Suppressor macrophage treated with lipopolysaccharide for 1 hour (primary cell): ENCODE measurements at places on chromosomes 4 and X.

GRCh38 chrX:48458711-48459110 lies 11.3 kb downstream of the SLC38A5 start:
- DNase-seq = no peak

GRCh38 chr4:128633067-128633466 lies 176.4 kb upstream of the JADE1 start:
- peak; percentile 9 for DNase-seq

GRCh38 chr4:71978210-71978835 lies 53.5 kb upstream of the NPFFR2 start:
- DNase-seq = peak; percentile 69

- no peak for DNase-seq
Measured at GRCh38 chr4:184104419-184105101, 113.1 kb downstream of the ENPP6 start.

DNA sequence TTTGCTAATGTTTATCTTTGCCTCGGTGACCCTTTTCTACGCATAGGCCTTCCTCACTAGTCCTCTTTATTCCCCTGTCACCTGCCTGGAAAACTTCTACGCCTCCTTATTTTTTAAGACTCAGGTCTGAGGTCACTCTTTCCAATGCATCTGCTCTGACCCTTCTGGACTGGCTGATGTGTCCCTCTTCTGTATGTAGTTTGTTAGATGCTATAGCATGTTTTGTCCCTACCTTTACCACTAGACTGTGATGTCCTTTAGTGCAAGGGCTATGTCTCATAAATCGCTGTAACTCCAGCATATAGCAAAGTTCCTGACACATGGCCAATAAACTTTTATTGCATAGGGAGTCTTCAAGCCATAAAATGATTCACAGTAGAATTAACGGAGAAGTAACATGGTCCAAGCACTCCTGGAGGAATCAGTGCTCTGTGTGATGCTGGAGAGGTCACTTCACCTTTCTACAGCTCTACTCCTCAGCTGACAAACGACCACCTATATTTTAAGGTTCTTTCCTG lies 872.5 kb upstream of the SLIT2 start:
- DNase-seq = no peak

- no peak for DNase-seq
Measured at GRCh38 chr4:56828784-56829535, 7.5 kb upstream of the SPINK2 start.

DNA sequence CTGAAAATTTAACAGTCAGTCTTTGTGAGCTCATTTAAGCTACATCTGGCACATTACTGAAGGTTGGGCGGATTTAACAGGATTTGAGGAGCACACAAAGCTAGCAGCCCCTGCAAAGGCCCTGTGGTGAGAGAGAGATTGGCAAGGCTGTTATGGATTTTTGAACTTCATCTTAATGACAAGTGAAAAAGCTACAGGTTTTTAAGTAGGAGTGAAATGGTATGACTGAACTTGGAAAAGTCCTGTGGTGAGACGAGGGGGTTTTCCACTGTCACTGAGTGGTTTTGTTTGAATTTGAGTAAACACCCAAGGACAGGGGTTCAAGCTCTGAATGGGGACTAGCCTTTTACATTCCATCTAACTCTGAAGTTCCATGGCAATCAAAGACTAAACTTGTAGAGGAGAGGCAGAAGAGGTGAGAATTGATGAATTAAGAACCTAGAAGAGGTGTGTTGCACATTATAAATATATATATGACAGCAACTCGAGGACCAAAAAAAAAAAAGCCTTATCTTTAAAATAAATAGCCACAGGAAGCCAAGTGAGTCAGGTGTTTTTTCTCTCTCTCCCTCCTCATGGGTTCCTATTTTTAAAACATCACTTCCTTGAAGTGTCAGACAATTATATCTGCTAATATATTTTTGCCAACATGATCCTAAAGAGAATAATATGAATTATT lies 47.8 kb upstream of the CLNK start:
- no peak for DNase-seq

DNA sequence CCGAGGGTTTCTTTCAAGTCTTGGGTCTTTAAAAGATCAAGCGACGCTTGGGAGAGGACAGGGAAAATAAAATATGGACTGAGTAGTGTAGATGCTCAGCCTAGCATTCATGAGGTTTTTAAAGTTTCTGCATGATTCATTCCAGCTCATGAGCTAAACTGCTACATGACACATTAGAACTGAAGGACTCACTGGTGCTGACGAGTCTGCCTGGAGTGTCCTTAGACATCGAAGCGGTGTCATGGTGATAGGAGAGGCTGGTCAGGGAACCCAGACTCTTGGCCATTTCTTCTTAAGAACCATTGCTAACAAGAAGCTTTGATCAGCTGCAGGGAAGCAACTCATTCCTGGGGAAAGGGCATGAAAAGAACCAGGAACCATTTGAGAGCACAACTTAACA lies 158.6 kb downstream of the TRIML1 start:
- DNase-seq = no peak

DNA sequence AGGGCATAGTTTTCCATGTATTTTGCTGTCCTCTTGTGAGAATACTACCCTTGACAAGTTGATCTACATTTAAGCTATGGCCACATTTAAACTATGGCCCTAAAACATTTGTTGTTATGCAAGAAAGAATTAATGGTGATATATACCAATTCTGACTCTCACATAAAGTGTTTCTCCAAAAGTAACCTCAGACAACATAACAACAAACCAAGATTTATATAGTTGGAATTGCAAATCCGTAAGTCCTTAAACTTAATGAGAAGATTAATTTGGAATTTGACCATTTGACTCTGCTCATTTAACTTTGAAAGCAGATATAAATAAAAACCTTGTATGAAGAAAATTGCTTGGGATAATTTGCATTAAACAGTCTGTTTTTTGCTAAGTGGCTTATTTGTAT lies 38.9 kb downstream of the RUFY3 start:
- DNase-seq = no peak

DNA sequence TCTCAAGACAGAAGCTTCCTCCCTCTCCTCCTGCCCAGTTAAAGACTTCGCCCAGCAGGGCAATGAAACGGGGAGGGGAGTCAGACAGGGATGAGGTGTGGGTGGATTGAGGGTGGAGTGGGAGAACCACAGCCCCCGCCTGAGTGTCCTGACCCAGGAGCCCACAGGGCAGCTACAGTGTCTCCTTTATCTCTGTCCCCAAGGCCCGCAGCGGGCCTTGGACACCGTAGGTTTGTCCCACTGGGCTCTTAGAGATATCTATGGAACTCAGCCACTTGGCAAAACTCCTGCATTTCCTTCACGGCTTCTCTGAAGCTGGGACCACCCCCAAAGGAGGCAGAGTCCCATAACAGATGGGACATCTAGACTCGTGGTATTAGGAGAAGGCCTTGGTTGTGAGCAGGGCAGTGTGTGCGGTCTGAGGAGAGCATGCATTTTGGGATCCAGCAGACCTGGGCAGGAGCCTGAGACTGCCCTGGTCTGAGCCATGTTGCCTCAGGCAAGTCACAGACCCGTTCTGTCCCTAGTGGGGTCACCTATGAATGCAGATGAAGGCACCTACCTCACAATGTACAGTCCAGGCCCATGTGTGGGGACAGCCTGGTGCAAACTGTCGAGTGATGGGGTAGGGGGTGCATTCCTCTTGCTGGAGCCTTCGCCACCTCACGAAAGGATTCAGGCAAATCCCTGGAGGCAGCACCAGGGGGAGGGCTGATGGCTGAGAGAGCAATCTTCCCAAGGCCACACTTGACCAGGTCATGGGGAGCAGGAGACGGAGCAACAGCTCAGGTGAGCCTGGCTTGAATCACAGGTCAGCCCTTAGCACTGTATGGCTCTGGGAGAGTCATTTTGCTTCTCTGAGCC lies 225.7 kb upstream of the PSAPL1 start:
- no peak for DNase-seq

DNA sequence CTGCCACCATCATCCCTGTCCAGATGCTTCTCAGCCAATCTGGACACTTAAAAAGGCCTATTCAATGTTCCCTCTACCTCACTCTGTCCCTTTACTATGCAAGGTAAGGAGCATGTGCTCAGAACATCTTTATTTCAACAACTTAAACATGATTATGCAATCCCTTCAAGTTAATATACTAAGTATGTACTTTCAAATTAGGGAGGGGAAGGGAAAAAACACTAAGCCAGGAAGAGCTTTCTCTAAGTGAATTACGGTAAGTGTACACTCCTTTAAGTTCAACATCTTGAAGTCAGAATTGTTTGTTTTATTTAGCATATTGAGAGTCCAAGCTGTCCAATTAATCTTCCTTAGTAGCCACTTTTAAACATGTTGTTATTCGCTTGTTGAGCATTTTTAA lies 14.1 kb downstream of the SLC10A7 start:
- DNase-seq = no peak

DNA sequence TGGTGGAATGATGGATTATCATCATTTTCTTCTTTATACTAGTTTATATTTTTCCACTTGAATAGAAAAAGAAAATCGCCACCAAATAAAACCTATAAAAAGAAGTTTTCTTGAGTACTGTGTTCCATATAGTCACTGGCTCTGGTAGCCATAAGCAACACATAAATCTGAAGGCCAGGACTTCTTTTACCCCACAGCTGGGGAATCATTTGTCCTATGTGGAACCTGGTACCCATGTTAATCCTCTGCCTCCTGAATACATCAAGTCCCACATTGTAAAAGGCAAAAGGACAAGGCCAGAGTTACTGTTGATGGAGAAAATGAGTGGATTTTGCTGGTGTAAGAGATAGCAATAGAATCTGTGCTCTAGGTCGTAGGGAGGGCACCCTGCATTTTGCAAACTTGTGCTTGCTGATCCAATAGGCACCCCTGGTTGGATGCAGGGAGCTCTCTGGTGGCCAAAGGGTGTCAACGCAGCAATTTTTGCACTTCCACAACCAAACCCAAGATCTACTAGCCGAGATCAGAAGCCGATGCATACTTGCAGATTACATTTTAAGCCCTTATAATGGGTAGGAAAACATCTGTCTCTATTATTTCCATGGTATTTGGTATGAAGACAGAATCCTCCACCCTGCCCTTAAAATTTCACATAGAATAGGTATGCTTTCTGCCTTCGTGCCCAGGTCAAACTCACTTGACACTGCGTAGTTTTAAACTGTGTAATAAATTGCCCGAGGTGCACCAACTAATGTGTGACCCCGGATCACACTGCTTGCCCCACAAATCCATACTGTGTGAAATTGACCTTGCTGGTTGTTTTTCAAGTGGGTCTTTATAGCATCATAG lies 146.2 kb upstream of the SCML1 start:
- DNase-seq = peak; percentile 62

DNA sequence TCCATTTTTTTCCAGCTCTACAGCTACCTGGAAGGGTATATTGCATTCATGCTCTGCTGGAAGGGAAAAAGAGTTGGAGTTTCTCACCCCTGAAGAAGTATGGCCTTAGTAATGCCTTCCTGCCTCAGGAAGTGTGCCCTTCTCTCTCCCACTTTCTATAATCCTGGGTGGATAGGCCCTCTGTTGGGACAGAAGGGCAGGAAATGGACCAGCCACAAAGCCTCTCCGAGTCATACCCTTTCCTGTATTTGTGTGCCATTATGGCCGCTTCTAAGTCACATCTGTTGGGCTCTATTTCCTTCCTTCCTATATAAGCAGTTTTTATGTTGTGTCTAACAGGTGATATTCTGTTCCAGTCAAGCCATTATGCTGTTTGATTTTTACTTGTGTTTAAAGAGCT lies 74.8 kb upstream of the SMARCA5 start:
- DNase-seq = no peak

GRCh38 chr4:103046416-103047290 lies 27.1 kb upstream of the SLC9B1 start:
- DNase-seq = peak; percentile 67

DNA sequence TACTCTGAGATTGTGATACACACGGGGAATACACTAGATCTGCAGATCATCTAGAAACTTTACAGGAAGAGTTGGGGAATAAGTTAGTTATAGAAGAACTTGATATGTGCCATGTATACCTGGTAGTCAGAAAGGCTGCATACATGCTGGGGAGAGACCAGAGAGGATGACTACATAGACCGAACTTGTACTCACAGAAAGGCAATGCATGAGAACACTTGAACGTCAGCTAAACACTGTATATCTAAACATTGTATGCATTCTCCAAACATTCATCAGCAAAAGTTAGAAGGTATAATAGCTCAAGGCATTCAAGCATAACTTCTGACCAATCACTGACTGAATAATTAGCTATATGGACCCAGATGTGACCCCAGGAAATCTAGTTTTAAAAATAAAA lies 78.0 kb upstream of the PDHA2 start:
- DNase-seq = no peak

- no peak for DNase-seq
Measured at GRCh38 chr4:143071351-143071750, 113.4 kb upstream of the USP38 start.

DNA sequence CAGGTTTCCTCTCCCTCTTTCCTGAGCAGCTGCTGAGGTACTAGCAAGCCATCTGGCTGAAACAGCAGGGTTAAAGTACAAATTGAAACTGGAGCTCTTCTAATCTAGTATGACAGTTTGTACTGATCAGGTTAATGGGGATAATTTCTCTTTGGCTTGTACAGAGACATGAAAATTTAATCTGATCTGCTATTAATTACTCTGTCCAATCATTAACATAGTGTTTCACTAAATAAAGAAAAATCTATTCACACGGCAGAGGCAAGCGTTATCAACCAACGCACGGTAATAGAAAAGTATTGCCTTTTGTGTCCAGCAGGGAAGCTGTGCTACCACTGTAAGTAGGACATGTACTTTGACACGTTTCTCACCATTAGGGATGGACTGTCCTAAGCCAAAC lies 71.1 kb downstream of the IGSF1 start:
- DNase-seq = no peak

- DNase-seq = no peak
Measured at GRCh38 chrX:129534816-129535578, 5.1 kb upstream of the OCRL start.

DNA sequence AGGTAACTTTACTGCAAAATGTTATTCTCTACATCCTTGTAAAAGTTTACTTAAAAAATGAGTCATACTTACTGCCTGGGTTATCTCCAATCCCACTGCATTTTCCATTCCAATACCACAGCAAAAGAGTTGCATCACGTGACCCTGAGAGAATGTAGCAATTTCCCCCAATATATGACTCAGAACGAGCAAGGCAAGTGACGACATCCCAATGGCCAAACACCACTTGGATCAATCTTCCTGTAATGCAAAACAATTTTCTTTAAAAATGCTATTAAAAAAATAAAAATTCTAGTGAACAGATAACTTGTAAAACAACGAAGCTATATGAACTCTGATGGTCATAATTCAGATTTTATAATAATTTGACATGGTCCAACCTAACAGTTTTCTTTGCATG lies 224.3 kb downstream of the DCLK2 start:
- DNase-seq = peak; percentile 83

- no peak for DNase-seq
Measured at GRCh38 chr4:185916683-185917082, 104.7 kb upstream of the SORBS2 start.

DNA sequence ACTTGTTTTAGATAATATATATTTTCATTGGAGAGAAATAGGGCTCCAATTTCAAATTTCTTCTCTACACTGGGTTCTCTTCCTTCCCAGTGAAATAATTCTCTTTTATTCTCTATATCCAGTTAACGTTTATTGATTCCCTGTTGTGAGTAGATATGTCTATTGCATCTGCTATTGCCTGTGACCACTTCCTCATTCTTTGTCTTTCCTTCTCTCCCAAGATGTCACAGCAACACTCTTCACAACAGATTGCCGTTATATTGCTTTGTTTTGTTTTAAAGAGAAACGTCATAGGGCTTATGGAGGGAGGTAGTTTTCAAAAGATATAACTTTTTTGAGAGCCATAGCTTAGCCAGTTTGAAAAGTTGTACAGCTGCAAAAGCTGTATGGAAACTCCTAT lies 343.8 kb downstream of the ARHGAP24 start:
- no peak for DNase-seq

- no peak for DNase-seq
Measured at GRCh38 chr4:174397366-174398155, 113.8 kb downstream of the CEP44 start.
